ENCODE measurements at places on chromosomes 2 and 18.

GRCh38 chr2:164560181-164560792, 61.0 kb downstream of the GRB14 start:
- H3K27ac ChIP-seq, result no peak overlapping the region
- H3K4me3 ChIP-seq, result no peak overlapping the region
- H3K4me1 ChIP-seq, result no peaks in the 10 kb centered on the region
- peaks cover 8% of the 10 kb centered on the region for H3K36me3 ChIP-seq
- no peaks in the 10 kb centered on the region for H3K27me3 ChIP-seq

- no peak for DNase-seq
- no peak overlapping the region for H3K4me3 ChIP-seq
- no peaks in the 10 kb centered on the region for H3K27me3 ChIP-seq
- no peak overlapping the region for H3K27ac ChIP-seq
- no peaks in the 10 kb centered on the region for H3K4me1 ChIP-seq
- H3K36me3 ChIP-seq, result no peaks in the 10 kb centered on the region
Measured at GRCh38 chr2:206993396-206993911, 54.1 kb downstream of the CPO start.

- no peak for DNase-seq
- H3K4me1 ChIP-seq, result no peaks in the 10 kb centered on the region
- no peak overlapping the region for H3K4me3 ChIP-seq
- no peaks in the 10 kb centered on the region for H3K36me3 ChIP-seq
- no peak overlapping the region for H3K27ac ChIP-seq
Measured at GRCh38 chr2:57806449-57806968, 240.1 kb upstream of the VRK2 start.

- peak overlapping the region; percentile 73 for H3K4me3 ChIP-seq
- peak overlapping the region; percentile 41 for H3K27ac ChIP-seq
- H3K27me3 ChIP-seq, result peaks cover 95% of the 10 kb centered on the region
- peaks cover 7% of the 10 kb centered on the region for H3K4me1 ChIP-seq
- DNase-seq, result no peak
Measured at GRCh38 chr2:104871972-104872865, 18.3 kb downstream of the POU3F3 start.

DNA sequence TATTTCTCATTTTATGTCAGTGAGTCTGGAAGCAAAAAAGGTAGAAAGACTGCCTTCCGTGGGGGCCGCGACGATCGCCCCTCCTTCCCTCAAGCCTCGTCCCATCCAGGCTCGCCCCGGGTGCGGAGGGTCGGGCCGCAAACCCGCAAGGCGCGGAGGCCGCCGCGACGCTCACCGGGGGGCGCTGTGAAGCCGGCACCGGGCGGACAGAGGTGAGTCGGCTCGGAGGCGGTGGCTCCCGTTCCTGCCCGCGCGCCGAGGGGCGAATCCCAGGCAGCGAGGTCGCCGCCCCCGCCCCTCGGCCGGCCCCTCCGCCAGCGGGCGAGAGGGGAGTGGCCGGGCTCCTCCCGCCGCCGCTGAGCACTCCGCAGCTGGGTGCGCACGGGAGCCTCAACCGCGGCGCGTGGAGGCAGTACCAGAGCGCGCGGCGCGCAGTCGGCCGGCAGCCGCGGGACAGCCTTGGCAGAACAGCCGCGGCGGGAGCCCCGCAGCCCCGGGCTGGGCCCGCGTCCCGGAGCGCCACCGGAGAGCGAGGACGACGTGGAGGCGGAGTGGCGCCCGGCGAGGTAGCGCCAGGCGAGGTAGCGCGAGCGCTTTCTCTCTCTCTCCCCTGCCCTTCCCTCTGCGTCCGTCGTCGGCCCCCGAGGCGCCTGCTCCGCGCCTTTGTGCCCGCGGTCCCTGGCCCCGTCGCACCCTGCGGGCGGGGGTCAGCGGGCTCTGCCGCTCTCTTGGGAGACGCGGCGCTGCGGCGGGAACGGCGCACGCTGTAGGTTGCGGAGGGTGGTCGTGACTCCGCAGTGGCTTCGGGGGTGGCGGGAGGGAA, at the start of gene MYO1B:
Gene MYO1B, plus strand, starts transcription at position 359 of the 823 bp plus-strand sequence. CDS start 31,492 bp downstream, outside the sequence.
- peak; percentile 84 for DNase-seq
- no peaks in the 10 kb centered on the region for H3K27me3 ChIP-seq
- H3K36me3 ChIP-seq, result peaks cover 13% of the 10 kb centered on the region
- H3K27ac ChIP-seq, result peak within 1 kb of the TSS; percentile 98

- no peaks in the 10 kb centered on the region for H3K27me3 ChIP-seq
- no peak overlapping the region for H3K27ac ChIP-seq
- no peak overlapping the region for H3K4me3 ChIP-seq
- DNase-seq, result no peak
- H3K4me1 ChIP-seq, result peaks cover 3% of the 10 kb centered on the region
Measured at GRCh38 chr2:29990129-29990528, 68.7 kb upstream of the ALK start.

DNA sequence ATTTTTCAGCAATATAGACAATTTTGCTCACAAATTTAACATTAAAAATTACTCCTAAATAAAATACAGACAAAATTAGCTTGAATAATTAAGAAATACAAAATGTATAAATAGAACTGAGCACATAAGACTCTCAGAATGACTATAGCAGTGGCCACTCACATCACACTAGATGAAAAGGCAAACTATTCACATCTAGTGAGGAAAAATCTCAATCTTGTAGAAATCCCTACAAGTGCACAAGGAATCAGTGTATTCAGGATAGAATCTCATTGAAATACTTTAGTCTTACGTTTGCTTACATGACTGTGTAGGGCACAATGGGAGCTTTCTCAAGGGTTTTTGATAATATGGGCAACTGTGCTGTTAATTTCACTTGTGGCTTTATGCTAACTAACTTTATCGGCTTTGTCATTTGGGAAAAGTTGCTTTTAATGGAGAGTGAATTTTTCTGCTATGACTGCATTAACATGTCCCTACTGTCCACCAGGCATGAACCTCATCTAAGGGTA, 678.9 kb upstream of the LRRTM4 start:
- H3K27ac ChIP-seq, result no peak overlapping the region
- no peaks in the 10 kb centered on the region for H3K4me1 ChIP-seq
- no peaks in the 10 kb centered on the region for H3K27me3 ChIP-seq
- H3K36me3 ChIP-seq, result no peaks in the 10 kb centered on the region
- H3K4me3 ChIP-seq, result no peak overlapping the region

- peak overlapping the region; percentile 12 for H3K27ac ChIP-seq
- H3K4me1 ChIP-seq, result peaks cover 12% of the 10 kb centered on the region
- DNase-seq, result no peak
- H3K36me3 ChIP-seq, result no peaks in the 10 kb centered on the region
- H3K4me3 ChIP-seq, result peak overlapping the region; percentile 50
Measured at GRCh38 chr18:45760462-45761036, 36.6 kb downstream of the SLC14A1 start.

DNA sequence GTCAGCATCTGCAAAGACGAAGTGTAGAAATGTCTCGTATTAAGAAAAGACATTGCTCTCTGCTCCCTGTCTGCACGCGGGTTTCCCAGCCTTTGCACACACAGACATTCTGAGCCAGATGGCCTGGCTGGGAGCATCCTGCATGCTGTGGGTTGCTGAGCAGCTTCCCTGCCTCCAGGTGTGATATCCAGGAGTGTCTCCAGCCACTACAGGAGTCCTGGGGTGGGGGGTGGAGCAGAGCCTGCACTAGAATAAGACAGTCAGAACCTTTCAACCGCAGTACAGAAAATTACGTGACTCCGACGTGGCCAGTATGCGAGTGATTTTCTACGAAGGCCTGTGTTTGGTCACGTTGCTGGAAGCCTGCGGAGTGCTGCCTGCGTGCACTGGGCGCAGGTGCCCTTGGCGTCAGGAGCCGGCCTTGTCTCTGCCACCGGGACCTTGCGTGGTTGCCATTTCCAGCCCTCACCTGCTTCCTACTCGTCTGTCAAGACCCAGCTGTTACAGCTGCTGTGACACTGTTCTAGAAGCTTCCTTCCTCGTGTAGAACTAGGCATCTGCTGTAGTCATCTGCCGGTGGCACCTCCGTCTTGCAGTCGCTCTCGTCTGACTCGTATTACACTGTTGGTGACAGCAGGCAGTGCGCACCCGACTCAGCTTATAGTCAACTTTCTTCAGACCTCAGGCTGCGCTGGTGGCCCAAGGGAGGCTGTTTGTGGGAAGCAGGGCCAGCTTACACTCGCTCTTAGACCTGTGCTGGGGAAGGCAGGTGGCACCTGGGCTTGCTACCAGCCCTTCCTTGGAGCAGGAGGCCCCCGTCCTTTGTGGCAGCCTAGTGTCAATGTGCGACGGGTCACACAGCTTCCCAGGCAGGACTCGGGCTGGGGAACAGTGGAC, 11.2 kb downstream of the CTDP1 start:
- no peak overlapping the region for H3K4me3 ChIP-seq
- no peak for DNase-seq
- no peaks in the 10 kb centered on the region for H3K27me3 ChIP-seq
- peak overlapping the region; percentile 45 for H3K27ac ChIP-seq
- no peaks in the 10 kb centered on the region for H3K36me3 ChIP-seq

GRCh38 chr2:36530983-36531354, 67.0 kb downstream of the FEZ2 start:
- no peak for DNase-seq
- no peaks in the 10 kb centered on the region for H3K27me3 ChIP-seq
- no peak overlapping the region for H3K4me3 ChIP-seq

- H3K36me3 ChIP-seq, result no peaks in the 10 kb centered on the region
- no peak overlapping the region for H3K27ac ChIP-seq
- no peaks in the 10 kb centered on the region for H3K4me1 ChIP-seq
- DNase-seq, result no peak
Measured at GRCh38 chr2:29245742-29246382, 130.6 kb downstream of the CLIP4 start.

DNA sequence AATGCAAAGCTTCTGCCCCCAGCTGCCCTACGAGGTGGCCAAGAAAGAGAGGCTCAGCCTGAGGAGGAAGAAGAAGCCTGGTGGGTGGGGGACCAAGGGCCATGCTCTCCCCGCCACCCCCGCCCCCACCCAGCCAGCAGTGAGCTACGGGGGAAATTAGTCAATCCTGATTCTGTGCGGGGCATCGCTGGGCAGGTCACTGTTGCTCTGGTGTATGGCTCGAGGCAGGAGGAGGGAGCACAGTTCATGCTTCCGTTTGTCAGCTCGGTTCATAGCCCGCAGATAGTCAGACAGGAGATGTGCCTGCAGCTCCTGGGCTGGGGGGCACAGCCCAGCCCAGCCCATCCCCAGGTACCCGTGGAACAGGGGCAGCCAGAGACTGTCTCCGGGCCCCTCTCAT, 17.1 kb downstream of the RAMP1 start:
- H3K27ac ChIP-seq, result no peak overlapping the region
- H3K4me3 ChIP-seq, result no peak overlapping the region
- H3K4me1 ChIP-seq, result peaks cover 2% of the 10 kb centered on the region
- no peak for DNase-seq

DNA sequence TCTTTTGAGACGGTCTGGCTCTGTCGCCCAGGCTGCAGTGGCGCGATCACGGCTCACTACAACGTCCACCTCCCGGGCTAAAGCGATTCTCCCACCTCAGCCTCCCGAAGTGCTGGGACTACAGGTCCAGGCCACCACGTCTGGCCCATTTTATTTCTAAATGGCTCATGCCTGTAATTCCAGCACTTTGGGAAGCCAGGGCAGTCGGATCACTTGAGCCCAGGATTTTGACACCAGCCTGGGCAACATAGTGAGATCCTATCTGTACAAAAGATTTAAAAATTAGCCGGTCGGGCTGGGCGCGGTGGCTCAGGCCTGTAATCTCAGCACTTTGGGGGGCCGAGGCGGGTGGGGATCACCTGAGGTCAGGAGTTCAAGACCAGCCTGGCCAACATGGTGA, 26.4 kb upstream of the EFHD1 start:
- no peak overlapping the region for H3K27ac ChIP-seq
- DNase-seq, result no peak
- H3K4me1 ChIP-seq, result no peaks in the 10 kb centered on the region
- H3K27me3 ChIP-seq, result peaks cover 16% of the 10 kb centered on the region

GRCh38 chr2:152485954-152486736, 151.2 kb downstream of the FMNL2 start:
- no peaks in the 10 kb centered on the region for H3K27me3 ChIP-seq
- H3K27ac ChIP-seq, result peak overlapping the region; percentile 81
- DNase-seq, result no peak
- peaks cover 46% of the 10 kb centered on the region for H3K4me1 ChIP-seq
- no peaks in the 10 kb centered on the region for H3K36me3 ChIP-seq
- peak overlapping the region; percentile 5 for H3K4me3 ChIP-seq
